ENCODE measurements at places on chromosomes 7 and 10.
A peak's percentile ranks its signal among the peaks of the same experiment; 100 is the strongest.

GRCh38 chr7:2611401-2611800 lies 20.4 kb upstream of the TTYH3 start:
- DNase-seq: no peak

- DNase-seq: no peak
These were observed 16.5 kb upstream of the WIPI2 start for GRCh38 chr7:5173496-5173895.

- DNase-seq: no peak
These were observed 364.2 kb upstream of the COBL start for GRCh38 chr7:51680594-51681399.

DNA sequence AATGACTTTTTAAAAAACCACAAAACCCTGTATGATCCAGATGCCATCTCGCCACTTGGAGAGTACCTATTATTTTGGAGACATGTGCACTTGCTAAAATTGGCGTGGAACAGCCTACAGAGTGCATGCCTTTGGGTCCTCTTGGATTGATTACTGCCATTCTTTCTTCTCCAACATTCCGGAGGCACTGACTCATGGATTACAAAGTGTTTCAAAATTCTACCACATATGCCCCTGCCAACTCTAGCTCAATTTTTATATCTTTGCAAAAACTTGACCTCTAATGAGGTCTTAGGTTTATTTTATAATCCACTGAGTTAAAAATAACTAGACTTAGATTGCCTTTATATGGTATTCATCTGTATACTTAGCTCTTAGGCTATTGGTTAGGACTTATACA lies 55.8 kb upstream of the KIF5B start:
- no peak for DNase-seq

GRCh38 chr7:105689067-105689819 lies 108.0 kb upstream of the EFCAB10 start:
- DNase-seq: no peak

DNA sequence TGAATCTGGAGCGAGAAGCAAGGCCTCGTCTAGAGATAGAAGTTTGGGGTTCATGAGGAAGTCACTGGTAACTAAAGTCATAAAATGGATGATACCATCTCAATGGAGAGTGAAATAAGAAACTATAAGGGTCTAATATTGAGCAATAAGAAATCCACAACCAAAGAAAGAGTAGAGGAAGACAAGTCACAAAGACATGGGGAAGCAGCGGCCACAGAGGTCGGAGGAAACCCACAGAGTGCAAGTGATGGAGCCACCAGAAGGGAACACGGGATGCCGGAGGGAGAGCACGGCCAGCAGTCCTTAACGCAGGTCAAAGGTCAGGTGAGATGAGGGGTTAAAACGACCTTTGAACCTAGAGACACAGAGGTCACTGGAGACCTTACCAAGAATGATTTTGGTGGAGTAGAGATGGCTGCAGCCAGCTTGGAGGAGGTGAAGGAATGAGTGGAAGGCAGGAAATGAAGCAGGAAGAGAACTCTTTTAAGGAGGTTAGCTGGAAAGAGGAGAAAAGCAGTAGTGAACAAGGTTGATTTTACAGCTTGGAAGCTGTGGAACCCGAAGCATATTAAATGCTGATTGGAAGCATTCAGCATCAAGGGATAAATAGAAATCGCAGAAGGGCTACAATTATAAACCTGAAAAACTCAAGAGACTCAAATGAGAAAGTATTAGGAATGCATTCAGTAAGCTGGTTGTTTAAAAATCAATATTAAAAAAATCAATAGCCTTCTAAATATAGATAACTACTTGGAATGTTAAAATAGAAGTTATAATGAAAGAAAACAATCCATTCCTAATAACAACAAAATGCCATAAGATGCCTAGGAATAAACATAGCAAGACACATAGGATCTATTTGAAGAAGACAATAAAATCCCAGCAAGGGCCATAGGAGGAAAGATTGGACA lies 93.7 kb downstream of the SVOPL start:
- no peak for DNase-seq

DNA sequence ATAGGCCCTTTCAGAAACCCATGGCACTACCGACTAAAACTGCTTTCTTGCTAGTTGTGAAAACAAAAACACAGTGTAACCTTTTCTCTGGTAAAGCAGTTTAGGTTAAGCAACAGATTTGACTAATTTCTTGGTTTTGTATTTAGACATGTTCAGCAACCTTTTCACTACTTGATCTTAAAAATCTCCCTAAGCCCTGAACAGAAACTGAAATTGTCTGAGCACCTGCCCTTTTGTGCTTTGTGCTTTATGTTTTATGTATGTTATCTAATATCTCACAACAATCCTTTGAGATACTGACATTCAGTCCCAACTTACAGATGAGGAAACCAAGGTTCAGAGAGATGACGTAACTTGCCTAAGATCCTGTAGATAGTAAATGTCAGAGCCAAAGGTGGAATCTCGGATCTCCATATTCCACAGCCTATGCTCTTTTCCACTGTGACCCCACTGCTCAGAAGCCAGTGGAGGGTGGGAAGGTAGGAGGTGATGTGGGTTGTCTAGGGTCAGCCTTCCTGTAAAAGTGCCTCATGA lies 146.6 kb downstream of the LCOR start:
- DNase-seq: no peak

- DNase-seq: no peak
These were observed 87.8 kb downstream of the CHRM2 start for GRCh38 chr7:136956232-136956631.

DNA sequence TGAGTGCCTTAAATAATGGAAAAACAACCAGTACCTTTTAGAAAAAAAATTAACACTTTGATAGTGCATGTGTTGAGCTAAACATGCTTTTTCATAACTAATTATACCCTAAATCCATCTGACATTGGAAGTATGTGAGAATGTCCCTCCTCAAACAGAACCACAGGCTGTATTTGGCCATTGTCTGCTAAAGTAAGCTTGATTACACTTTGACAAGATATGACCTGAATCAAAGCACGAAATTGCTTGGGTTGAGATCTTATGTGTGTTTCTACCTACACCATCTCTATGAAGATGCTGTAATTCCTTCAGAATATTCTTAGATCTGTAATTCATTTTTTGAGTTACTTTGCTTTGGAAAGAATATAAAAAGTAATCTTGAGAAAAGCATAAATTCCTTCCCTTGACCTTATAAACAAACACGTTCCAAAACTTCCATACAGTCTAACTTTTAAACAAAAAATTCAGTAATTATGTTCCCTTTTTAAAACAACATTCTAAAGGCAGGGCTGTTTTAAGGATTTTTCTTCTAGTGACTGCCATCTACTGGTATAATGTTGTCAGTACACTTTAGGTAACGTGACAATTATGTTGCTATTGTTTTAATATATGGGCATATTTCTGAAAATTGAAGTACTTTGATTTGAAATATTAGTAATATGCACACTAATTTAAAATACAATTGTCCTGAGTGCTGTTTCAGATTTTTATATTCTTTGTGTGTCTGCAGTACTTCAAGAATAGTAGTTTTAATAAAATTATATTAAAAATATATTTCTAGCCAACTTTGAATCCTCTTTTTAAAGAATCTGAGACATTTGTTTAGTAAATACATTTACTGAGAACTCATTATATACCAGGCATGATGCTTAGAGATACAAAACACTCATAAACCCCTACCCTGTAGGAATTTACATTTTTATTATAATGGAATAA lies 20.9 kb downstream of the CD36 start:
- peak; percentile 49 for DNase-seq

GRCh38 chr7:17301471-17302456 lies 3.3 kb downstream of the AHR start:
- peak; percentile 31 for DNase-seq

DNA sequence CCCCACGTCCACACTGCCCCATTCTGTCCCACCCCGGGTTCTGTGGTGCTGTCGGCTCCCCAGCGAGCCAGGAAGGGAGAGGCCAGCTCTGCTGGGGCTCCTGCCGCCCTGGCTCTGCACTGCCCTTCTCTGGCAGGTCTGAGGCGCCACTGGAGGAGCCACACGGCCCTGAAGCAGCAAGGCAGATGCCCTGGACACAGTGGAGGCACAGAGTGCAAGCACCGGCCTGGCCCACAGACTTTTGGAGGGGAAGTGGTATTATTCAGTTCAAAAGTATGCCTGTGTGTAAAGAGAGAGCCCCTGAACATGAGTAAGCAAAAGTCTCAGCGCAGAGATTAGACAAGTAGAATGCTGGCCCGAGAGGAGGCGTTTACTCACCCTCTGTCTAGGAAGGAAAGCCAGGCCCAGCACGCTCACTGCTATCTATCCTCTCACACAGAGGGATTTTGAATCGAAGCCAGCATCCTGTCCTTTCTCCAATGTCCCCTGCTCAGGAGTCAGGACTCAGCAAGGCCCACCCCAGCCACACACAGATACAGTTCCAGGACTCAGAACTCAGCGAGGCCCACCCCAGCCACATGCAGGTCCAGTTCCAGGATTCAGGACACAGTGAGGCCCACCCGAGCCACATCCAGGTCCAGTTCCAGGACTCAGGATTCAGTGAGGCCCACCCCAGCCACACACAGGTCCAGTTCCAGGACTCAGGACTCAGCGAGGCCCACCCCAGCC lies 115.0 kb downstream of the EGFR start:
- DNase-seq: no peak

GRCh38 chr10:25641595-25641994 lies 292.4 kb upstream of the MYO3A start:
- no peak for DNase-seq

GRCh38 chr7:20439416-20440185 lies 108.9 kb downstream of the ITGB8 start:
- DNase-seq: no peak

- no peak for DNase-seq
These were observed 30.8 kb downstream of the SGMS1 start for GRCh38 chr10:50592961-50593418.

- no peak for DNase-seq
These were observed 90.1 kb upstream of the PIK3CG start for GRCh38 chr7:106774768-106775551.

- DNase-seq: no peak
These were observed 59.7 kb upstream of the CDK14 start for GRCh38 chr7:90536449-90536848.

DNA sequence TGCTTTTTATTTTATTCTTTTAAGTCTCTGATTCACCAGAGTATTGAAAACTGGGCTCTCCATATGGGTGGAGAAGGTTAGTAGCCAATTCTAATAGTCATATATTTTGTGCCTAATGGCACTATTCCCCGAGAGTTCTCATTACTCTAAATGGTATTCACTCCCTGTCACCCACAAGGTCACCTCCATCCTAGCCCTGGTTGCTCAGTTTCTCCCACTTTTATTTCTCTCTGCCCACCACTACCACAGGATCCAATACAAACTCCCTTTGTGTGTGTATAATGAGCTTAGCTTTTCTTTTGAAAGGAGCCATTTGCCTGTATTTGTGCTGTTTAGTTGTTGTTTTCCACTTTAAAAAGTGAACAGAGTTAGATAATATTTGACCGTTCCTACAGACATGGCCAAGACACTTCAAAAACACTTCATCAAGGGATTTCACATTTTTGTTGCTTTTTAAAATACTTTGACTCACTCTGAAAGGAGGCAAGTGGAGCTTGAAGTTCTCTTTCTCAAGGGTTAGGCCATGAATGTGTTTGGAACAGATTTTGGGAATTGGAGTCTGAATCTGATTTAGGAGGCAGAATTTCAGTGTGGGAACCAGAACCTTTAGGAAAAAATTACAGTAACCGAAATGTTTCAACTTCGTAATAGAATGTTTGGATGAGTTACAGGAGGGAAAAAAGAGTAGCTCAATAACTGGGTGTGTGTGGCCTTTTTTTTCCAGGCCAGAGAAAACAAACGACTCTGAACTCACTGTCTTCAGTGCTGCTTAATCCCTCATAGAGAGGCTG lies 321.3 kb downstream of the BICC1 start:
- DNase-seq: no peak

- DNase-seq: no peak
These were observed 20.5 kb upstream of the INPP5A start for GRCh38 chr10:132516771-132517725.

GRCh38 chr10:61112771-61113170 lies 168.8 kb upstream of the RHOBTB1 start:
- no peak for DNase-seq

DNA sequence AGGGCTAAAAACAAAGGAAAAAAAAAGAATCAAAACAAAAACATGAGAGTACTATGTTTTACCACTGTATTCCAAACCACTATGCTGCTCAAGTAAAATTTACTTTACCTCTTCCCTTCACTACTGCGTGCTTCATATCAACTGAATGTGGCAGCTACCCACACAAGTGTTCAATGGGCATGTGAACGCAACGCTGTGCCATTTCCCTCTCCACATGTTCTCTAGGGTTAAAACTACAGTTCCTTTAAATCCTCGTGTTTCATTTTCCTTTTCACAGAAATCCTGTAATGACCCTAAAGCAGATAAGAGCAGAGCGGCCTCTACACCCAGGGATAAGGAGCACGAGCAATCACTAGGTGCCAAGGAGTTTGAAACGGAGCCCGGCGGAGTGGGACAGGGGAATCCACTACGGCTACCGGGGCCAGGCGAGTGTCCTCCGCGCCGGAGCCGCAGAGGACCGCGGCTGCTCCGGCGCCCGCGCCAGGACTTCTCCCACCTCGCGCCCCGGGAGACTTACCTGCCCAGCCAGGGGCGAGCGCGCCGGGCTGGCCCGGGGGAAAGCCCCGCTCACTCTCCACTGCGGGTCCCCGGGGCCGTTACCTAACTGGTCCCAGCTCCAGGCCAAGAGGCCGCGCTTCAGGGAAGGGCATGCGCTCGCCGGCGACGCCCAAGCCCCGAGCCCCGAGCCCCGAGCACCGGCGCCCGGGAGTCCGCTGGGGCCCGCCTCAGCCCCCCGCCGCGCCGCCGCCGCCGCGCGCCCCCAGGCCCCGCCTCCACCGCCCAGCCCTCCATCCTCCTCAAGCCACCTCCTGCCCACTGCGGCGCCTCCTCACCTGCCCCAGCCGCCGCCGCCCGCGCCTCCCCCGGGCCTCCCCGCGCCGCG lies 711 bp downstream of the NAMPT start:
- DNase-seq: peak; percentile 30

- no peak for DNase-seq
These were observed 121.3 kb downstream of the ARID5B start for GRCh38 chr10:62022830-62023229.

DNA sequence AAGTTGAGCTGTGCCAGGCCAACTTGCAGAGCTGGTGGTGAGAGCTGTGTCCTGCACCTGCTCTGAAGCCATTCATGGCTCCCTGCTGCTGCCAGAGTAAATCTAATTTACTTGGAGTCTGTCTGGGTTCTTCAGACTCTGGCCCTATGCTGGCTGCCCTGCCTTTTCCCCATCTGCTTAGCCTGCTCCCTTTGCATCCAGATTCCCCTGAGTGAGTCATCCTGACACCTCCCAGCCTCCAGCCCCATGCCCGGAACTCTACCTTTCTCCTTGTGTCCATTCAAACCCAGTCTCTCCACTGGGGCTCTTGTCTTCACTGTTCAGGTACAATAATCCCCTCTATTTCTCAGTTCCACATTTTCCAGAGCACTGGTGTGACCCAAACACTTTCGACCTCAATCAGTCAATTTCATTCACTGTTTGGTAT lies 434.4 kb upstream of the ZMIZ1 start:
- DNase-seq: no peak

GRCh38 chr7:2926120-2926895 lies 82.2 kb upstream of the GNA12 start:
- DNase-seq: no peak
